RPMI7951 (cell line): ENCODE measurements at places on chromosomes 6 and 20. TPM values are rescaled to one million over a fixed set of nuclear protein-coding genes. Genes with fewer than 3 reads are reported as not detected.

DNA sequence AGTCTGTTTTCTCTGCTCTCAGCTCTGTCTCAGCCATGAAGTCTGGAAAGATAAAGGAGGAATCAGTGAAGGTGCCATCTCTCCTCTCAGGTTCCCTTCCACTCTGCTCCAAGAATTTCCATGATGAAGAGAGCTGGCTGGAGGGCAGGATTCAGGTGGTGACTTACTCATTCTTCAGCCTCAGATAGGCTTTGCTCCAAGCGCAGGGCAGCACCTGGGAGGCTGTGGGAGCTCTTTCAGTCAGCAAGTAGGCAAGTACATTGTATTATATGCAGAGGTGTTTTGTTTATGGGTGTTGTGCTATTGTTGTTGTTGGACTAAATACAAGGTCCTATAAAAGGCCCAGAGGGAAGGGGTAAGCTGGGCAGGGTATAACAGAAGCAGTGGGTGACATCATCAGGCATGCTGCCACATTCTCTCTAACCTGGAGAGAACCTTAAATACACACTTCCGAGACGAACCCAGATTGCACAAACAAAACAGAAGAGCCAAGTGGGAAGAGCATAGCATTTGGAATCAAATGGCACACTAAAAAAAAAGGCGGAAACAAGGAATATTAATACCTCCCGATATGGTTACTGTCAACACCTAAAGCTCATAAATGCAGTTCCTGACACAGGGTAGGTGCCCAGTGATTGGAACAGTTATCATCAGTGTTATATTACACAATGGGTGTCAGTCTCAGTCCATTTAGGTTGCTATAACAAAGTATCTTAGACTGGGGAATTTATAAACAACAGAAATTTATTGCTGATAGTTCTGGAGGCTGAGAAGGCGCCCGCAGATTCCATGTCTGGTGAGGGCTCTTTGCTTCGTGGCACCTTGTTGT is 14.5 kb upstream of the PSMG4 start:
- DNase-seq = no peak

The FAM83C gene
- not detected in 2 replicates for total RNA-seq

- DNase-seq = no peak
Observed at GRCh38 chr20:25355866-25356265, 34.8 kb downstream of the ABHD12 start.

- peak; percentile 17 for DNase-seq
Observed at GRCh38 chr6:43391440-43392031, 22.1 kb upstream of the ZNF318 start.

DNA sequence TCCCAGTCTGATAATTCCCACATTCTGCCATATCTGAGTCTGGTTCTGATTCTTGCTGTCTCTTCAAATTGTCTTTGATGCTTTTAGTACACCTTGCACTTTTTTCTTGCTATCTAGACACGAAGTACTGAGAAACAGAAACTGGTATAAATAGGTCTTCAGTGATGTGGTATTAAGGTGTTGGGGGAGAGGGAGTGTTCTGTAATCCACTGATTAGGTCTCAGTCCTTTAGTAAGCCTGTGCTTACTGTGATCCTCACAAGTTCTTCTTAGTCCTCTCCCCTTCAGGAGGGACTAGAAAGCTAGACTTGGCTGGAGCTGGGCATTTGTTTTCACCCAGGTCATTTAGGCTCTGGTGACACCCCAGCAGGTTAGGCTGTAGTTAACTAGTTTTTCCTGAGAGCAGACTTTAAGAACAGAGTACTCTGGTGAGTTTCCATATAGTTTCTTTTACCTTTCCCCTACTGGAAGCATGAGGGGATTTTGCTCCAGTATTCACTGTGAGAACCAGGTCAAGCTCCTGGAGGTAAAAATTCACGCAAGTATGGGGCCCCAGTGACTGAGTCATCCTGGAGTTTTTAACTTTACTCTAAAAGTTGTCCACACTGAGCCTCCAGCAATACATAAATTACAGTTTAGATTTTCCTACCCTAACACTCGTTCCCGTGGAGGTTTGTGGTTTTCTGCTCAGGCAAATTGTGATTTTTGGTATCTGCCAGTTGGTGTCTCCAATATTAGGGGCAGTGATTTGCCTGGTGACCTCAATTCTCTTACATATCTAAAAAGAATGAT is 154.6 kb downstream of the CDKAL1 start:
- DNase-seq = peak; percentile 67

GRCh38 chr6:126367849-126368248 is 27.9 kb downstream of the CENPW start:
- no peak for DNase-seq

DNA sequence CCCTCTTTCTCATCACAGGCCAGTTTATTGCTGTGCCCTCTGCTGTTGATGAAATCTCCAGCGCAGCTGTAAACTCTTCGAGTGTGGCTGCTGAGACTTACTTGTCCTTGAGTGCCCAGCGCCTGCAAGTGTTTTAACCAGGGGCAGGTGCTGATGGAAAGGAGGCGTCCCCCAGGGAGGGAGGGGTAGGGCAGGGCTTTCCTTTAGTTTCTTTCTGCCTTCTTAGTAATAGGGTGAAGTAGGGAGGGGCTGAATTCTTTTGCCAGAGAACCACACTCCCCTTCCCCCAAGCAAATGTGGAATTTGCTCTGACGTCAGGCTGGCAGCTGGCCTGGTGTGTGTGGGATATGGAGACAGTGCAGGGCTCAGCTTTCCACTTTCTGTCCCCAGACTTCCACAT is 61.2 kb downstream of the IGF2R start:
- peak; percentile 87 for DNase-seq

The PTK6 gene
- 0.48 TPM in 1 of 2 replicates, not detected in the other for total RNA-seq

The SYCP2 gene
- total RNA-seq = 6.2 and 10.1 TPM in 2 replicates

The PTGIS gene
- under 0.01 and 0.24 TPM in 2 replicates for total RNA-seq

The ACTR5 gene
- total RNA-seq = 13.5 and 13.6 TPM in 2 replicates

The STX16 gene
- total RNA-seq = 12.5 and 17.6 TPM in 2 replicates

GRCh38 chr6:109076377-109076776 is 18.3 kb downstream of the SESN1 start:
- no peak for DNase-seq

The CGA gene
- total RNA-seq = not detected in 2 replicates

DNA sequence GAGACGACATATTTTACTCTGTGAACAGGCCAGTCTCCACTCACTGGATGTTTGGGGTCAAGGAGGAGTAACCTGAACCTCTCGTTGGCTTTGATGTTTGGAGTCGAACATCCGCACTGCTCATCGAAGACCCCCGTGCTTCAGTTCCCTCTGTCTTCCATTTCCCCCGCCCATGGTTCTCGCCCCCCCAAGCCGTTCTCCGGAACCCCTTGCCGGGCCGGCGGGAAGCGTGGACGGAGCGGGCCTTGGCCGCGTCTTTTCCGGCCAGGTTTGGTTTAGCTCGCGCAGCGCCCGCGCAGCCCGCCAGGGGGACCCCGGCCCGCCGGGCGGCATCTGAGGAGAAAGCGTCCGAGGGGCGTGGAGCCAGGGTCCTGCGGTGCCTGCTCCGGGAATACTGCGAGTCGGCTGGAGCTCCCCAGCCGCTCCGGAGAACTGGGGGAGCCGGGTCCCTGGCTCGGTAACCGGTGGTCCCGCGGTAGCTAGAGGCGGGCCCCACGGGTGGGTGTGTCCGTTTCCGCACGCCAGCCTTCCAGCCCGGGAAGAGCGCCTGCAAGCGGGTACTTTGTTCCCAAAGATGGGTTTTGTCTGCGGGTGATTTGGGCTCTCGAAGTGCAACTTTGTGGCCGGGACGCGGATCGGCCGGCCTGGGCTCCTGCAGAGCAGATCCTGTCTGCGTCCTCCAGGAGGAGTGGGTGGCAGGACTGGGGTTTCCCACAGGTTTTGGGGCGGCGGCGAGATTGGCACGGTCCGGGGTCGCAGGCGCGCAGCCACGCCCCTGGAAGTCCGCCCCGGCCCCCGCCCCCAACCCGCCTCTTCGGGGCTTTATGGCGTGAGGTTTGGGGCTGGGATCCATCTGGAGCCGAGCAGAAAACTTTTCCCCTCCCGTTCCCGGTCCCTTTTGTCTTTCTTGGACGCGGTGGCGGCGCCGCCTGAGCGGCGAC is at the start of gene TMEM200A:
Gene TMEM200A, plus strand, starts transcription at position 852 of the 941 bp plus-strand sequence. CDS start 74,406 bp downstream, outside the sequence.
- DNase-seq = peak; percentile 60

DNA sequence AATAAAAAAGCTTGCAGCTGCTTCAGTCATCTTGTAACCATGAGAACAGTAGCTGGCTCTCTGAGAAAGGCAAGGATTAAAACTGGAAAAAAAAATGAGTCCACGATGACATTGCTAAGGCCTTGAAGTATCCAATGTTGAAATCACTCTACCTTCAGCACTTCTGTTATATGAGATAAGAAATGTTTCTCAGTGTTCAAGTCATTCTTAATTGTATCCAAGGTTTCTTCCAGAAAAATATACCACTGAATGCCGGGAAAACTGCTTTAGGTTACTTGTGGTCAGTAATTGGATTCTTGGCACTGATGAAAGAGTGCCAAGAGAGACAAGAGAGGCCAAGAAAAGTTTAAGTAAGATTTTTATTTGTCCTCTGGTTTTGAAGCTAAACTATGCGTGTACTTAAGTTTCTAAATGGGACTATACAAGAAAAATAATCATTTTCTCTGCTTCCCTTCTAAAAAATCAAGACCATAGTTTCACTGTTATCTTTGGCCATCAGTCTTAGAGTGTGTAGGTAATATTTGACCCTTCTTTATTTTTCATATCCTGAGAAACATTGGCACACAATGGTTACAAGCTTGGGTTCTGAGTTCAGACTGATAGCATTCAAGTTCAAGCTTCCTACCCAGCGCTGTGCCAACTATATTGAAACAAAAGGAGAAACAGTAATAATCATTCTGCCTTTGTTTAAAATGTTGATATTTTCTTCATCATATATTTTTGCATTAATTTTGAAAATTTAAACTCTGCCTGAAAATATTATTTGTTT is 84.6 kb downstream of the TRDN start:
- DNase-seq = peak; percentile 34

The PRL gene
- total RNA-seq = not detected in 2 replicates

GRCh38 chr20:20864351-20865096 is 152.1 kb upstream of the RALGAPA2 start:
- DNase-seq = peak; percentile 37

The SPDEF gene
- total RNA-seq = 0.20 and 0.24 TPM in 2 replicates

- DNase-seq = peak; percentile 32
Observed at GRCh38 chr20:884983-885952, 30.9 kb downstream of the ANGPT4 start.

The RAET1G gene
- total RNA-seq = 9.9 and 13.4 TPM in 2 replicates

The GGTLC1 gene
- total RNA-seq = not detected in 2 replicates

The OARD1 gene
- 26.1 and 28.0 TPM in 2 replicates for total RNA-seq

- DNase-seq = peak; percentile 80
Observed at GRCh38 chr6:166619912-166620311, 7.1 kb downstream of the RPS6KA2 start.

DNA sequence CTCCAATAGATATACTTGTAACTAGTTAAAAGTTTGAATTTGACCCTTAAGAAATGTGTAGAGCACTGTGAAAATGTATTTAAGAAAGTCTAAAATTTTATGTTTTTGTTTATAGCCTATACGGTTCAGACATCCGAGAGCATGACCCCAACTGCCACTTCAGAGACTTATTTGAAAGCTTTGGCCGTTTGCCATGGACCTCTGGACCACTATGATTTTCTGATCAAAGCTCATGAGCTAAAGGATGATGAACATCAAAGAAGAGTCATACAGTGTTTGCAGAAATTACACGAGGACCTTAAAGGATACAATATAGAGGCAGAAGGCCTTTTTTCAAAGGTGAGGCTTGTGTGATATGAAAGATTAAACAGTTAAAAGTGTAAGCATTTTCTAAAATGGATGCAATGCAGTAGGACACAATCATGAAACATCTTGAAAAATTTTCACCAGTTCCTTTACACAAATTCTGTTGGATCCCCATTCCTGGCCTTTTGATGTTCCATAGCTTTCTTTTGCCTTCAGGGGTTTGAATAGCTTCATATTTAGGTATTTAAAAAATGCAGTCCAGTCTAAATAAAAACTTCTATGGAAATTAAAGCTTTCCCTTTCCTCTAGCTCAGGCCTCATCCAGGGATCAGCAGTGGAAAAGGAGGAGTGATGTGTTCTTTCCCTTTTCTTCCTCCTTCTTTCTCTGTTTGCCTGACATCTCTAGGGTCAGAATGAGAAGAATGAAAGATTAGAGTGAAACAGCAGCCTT is 29.0 kb downstream of the AFG1L start:
- no peak for DNase-seq

GRCh38 chr6:170006071-170006899 is 254.9 kb downstream of the ERMARD start:
- DNase-seq = no peak

DNA sequence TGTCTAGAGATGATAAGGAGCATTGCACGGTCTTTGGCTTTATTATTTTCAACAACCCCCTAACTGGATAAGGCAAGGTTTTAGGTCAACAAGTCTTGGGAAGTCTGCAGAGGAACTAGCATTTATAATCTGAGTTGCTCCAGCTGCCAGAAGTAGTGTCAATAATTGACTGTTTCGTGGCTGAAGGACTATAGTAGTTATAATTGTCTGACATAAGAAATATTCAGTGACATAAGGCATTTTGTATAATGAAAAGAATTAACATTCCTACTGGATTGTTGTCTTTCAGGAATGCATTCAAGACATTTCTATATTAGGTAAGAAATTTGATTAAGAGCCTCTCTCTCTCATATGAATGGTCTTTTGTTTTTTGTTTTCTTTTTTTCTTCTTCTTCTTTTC is 136.9 kb upstream of the SGK1 start:
- DNase-seq = no peak

The FAM217A gene
- not detected in 2 replicates for total RNA-seq

The IL20RA gene
- total RNA-seq = not detected in 2 replicates

The CPXM1 gene
- not detected in 2 replicates for total RNA-seq

The ZFP57 gene
- not detected in 2 replicates for total RNA-seq

The SNAI1 gene
- total RNA-seq = 1.4 and 1.7 TPM in 2 replicates

The SNRPB2 gene
- 133 and 174 TPM in 2 replicates for total RNA-seq

- no peak for DNase-seq
Observed at GRCh38 chr20:58695084-58695722, 2.6 kb downstream of the NPEPL1 start.

The TUBB1 gene
- total RNA-seq = 0.12 and 0.20 TPM in 2 replicates

GRCh38 chr20:34557936-34558319 is 590 bp upstream of the MAP1LC3A start:
- DNase-seq = no peak

DNA sequence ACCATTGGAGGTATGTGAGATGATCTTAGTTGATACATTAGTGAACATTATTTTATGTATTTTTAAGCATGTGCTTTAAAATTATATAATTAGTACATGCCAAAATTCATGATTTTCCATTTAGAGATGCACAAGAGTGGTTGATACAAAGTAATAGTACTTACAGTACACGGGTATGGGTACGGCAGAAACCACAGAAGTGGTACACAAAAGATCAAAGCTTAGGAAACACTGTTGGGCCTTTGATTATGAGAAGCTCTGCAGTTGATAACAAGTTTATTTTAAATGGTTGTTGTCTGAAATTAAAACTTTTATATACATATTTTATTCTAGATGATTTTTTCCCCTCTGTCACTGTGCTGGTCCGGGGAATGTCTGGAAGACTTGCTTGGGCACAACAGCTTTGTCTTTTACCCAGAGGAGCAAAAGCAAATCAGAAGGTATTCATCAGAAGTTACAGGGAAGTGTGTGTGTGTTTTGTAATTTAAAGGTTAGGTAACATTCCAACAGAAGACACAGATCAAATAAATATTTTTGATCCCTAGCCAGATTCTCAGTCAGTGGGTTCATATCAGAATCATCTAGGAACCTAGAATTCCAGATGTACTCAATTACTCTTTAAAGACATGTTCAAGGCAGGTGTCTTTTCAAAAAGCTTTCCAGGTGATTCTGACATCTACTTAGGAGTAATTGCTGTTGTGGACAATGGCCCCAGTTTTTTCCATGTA is 32.5 kb upstream of the ADIG start:
- DNase-seq = no peak

- no peak for DNase-seq
Observed at GRCh38 chr6:54361188-54361587, 52.9 kb downstream of the TINAG start.
